ENCODE measurements at places on chromosomes 1 and 21.

DNA sequence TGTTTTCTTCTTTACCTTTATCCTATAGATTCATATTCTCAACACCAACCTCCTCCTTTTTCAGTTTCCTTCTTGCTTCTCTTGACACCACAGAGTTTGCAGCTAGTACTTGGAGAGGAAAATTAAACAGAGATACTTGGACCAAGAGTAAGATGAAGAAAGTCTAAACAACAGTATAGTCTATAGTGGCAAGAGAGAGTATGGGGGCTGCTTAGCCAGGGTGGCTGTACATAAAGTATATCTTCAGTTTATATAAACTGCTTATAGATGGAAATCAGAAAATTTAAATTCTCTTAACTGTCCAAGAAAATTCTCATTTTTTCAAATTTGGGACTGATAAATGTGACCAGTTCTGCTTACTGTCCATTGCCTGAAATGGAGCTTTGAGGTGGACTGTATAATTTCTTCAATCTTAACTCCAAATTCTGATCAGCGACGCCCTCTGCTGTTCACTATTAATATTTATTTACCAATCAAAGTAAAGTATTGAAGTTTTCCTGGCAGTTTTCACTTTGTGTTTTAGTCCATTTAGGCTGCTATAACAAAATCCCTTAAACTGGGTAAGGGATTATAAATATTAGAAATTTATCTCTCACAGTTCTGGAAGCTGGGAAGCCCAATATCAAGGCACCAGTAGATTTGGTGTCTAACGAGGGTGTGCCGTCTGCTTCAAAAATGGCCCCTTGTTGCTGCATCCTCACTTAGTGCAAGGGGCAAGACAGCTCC lies 14.8 kb upstream of the METTL18 start:
- no peak for DNase-seq

DNA sequence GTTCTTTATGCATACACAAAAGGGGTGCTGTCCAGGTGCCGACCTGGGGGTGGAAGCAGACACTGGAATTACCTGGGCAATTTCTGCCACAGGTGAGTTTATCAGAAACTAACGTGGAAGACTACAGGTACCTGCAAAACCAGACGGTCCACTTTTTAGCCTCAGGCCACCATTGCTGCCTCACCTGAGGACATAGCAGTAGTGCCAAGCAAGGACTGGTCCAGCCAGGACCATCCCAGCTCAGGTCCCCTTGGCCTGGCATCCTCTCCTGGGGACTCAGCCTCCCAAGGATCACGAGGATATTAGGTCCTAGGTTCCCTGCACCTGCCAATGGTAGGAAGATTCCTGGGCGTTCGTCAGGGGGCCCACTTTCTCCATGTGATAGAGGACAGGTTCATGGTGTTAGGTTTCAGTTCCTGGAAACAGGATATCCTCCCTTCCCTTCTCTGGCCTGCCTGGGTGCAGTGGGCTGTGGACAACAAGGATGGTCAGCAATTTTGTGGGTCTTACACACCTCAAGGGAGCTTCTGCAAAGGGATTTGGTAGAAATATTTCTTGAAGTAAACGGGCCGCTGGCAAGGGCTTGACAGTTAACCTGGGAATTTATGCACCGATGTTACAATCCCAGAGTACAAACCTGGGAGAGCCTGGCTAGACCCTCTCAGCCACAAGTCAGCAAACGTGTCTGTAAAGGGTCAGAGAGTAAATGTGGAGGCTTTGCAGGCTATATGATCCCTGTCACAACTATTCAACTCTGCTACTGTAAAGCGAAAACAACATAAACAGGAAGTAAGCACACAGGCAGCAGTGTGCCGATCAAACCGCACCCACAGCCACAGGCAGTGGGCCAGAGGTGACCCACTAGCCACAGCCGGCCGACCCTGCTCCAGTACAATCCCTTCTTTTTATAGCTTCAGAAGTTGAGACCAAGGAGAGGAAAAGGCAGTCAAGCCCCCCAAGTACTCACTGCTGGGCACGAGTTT lies 71.4 kb upstream of the RAB4A start:
- DNase-seq, result no peak

- DNase-seq, result no peak
Observed at GRCh38 chr21:34003428-34003827, 70.0 kb upstream of the MRPS6 start.

DNA sequence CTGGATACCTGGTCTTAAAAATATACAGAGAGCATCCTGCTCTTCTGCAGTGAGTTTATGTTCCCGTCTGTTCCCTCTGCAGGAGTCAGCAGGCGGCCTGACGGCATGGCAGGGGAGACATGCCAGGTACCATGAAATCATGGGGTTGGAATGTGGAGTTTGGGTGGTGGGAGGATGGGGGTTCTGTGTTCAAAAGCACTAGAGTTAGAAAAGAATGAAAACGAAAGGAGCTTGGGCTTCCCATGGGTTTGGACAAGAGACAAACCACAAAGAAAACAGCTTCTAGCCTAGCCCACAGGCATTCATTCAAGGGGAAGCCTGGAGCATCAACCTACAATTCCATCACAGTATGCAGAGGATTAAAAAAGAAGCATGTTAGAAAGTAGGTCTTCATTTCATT lies 59.9 kb downstream of the WARS2 start:
- DNase-seq, result no peak

GRCh38 chr1:205613854-205614412 lies 17.9 kb downstream of the ELK4 start:
- DNase-seq, result no peak

GRCh38 chr1:7561331-7561921 lies 209.7 kb upstream of the VAMP3 start:
- no peak for DNase-seq

GRCh38 chr1:234143681-234144080 lies 229.6 kb upstream of the COA6 start:
- DNase-seq, result no peak

DNA sequence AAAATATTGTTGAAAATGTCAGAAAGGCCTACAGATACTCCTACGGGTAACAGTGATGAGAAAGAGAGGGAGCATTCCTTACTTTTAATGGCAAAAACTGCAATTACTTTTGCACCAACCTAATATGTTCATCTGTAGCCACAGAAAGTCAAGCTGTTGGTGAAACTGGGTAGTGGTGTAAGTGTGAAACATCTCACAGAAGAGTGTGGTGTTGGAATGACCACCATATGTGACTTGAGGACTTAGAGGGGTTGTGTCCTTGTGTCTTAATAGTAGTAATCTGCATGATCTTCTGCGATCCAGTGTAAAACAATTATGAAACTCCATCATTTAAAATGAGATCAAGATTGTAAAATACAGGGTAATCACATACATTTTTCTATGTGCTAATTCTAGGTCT lies 320.7 kb downstream of the ADGRL2 start:
- no peak for DNase-seq

DNA sequence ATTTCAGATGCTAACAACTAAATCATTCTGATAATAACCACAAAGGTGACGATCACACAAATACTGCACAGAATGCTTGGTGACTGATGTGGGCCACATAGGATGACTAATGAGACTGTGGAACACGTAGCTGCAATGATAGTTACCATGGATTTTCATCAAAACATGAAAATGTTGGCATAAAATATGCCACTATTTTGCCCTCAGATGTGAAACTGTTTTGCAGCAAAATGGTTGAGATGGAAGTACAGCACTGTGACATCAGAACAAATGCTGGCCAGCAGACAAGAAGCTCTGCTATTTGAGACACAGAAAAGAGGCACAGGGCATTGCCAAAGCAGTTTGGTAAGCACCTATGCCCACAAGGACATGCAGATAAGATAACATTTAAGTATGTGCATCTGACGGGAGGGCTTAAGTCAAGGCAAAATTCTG lies 83.8 kb downstream of the NIBAN1 start:
- no peak for DNase-seq

DNA sequence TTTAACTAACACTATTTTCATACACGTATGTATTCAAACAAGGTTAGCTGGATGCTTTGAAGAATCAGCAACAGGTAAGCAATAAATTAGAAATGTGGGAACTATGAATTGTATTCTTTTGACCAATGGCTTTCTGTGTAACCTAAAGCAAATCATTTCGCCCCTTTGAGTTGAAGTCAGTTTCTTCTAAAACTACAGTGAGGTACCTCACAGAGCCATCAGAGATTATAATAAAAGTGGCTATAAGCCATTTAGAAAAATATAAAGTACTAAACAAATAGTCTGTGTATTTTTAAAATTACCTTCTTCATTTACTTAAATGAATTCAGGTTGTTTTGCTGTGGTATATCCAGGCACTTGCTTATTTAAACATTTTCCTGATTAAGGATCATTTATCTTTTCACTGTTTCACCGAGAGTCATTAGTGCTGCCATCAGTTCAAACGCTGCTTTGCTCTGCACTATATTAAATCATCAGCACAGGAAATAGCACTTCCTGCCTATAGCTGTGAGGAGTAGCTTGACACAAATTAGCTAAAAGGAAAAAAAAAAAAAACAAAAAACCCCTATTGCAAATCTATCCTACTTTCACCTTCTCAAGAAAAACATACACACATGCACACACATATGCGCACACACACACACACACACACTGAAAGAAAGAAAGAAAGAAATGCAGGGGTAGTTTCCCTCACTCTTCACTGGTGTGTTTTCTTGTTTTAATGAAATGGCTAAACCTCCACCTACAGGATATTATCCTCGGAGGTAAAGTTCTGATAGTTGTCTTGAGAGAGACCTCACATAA lies 39.8 kb upstream of the C1orf105 start:
- no peak for DNase-seq

DNA sequence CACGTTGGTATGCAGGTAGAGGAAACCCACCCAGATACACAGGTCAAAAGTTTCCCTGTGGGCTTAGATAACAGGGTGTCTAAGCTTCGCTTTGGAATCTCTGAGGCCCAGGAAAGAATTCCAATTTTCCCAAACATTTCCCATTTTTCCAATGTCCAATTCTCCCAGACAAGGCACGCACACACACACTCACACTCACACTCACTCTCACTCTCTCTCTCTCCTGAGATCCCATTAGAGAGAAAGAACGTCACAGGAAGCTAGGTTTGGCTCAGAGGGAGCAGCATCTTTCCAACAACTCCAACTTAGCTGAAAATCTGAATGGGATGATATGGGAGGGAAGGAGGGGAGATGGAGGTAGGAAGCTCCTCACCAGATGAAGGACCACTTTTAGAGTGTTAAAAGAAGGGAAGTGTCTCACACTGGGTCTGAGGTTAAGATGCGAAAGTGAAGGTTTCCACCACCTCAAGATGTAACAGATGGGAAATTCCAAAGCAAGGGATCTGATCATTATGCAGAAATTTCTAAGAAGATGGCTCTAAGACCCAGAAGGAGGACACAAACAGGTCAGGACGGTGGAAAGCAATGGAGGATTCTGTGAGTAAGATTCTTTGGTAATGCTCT lies 63.5 kb downstream of the GNG12 start:
- no peak for DNase-seq

GRCh38 chr1:244788493-244789275 lies 46.8 kb upstream of the COX20 start:
- no peak for DNase-seq

DNA sequence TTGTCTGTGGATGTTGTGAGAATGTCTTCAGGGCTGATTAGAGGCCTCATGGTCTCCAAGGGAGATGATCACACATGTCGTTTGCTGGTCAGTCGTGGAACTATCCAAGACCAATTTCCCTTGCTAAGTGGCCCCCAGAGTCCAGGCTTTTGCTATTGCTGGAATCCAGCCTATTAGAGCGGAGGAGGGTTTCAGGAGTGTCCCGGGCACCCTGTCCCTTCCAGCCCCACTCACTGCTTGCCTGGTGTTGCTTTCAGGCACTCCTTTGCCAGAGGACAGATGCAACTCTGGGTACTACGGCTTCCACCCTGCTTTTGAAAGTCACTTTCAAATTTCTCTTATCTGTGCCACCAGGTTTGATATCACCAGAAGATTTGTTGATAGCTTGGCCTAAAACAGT lies 149.1 kb downstream of the NOS1AP start:
- DNase-seq, result no peak

GRCh38 chr1:88736633-88737248 lies 52.7 kb downstream of the PKN2 start:
- no peak for DNase-seq

- no peak for DNase-seq
Observed at GRCh38 chr1:235910357-235911299, 43.9 kb upstream of the LYST start.

GRCh38 chr1:5638582-5638981 lies 353.6 kb downstream of the NPHP4 start:
- no peak for DNase-seq

- DNase-seq, result no peak
Observed at GRCh38 chr1:14733048-14733778, 134.7 kb downstream of the KAZN start.

GRCh38 chr1:176866011-176866714 lies 298.3 kb downstream of the ASTN1 start:
- no peak for DNase-seq

DNA sequence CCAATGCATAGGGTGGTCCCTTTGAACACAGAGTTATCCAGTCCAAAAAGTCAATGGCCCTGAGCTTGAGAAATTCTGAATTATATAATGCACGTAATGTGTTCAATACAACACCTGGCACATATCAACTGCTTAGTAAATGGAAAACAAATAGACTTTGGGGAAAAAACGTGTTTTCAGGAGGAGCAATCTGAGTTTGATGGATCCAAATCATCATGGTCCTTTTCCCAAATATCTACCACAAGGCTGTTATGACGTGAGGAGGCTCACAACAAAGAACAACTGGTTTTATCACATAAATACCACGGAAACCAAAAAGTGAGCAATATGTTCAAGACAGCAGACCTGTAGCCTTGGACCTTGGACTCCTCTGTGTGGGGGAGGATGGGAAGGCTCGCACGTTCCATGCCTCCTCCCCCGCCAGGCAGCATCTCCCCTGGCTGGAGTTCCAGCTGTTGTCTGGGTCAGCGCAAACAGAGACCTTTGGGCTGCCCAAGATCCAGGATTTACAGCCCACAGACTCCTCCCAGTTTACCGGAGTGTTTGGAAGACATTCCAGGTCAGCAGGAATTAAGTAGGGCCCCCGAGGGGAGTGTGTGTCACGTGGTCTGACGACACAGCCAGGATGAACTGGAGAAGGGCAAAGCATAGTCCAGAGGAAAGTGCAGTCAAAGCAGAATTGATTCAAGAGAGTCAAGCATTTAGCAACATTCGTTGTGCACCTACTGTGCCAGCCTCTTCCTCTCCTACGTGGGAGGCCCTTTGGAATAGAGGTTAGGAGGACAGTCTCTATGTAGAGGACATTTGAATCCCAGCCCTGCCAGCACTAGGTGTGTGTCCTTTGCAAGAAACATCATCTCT lies 32.2 kb upstream of the MED18 start:
- DNase-seq, result no peak

GRCh38 chr21:15686506-15686905 lies 43.3 kb upstream of the USP25 start:
- DNase-seq, result no peak

DNA sequence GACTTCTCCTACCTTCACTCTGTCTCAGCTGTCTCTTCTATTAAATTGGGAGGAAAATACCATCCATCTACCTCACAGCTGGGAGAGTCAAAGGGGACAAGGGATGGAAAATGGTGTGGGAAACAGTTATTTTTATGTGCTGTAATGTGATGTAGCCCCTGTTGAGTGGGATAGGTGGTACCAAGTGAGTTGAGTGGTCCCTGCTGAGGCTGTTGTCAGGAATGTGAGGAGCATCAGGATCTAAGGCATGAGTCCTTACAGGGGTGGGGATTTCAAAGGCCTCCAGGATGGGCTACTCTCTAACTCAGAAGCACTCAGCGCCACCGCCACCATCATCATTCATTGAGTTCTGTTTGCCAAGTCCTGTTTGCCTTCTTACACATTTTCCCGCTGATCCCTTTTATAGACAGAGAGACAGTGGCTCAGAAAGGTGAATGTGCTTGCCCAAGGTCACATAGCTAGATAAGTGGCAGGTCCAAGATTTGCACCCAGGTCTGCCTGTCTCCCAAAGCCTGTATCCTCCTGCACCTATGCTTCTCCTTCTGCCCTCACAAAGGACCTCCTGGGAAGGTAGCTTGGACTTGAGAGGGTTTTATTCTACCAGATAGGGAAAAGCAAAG lies 4.6 kb upstream of the ID3 start:
- DNase-seq, result no peak

All from stimulated activated CD8-positive, alpha-beta memory T cell treated with anti-CD3 and anti-CD28 coated beads, Interleukin-15, amount 100 ng/mL, for 4 hours (primary cell).